ENCODE measurements at places on chromosomes 12 and 14.

- DNase-seq: no peak
These were observed 5.1 kb downstream of the ARHGDIB start for GRCh38 chr12:14956024-14956891.

DNA sequence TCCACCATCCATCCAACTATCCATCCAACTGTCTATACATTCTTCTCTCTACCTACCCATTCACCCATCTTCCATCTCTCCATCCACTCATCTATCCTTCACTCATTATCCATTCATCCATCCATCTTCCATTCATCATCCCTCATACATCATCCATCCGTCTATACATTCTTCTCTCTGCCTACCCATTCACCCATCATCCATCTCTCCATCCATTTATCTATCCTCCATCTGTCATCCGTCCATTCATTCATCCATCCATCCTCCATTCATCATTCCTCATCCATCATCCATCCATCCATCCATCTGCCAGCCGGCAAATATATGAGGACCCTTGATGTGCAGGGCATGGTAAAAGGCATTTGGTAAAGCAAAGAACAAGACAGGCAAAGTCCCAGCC lies 25.2 kb downstream of the AACS start:
- no peak for DNase-seq

- no peak for DNase-seq
These were observed 69.2 kb upstream of the PSMA6 start for GRCh38 chr14:35222872-35223466.

GRCh38 chr12:49400304-49400703 lies 33.0 kb downstream of the SPATS2 start:
- no peak for DNase-seq

DNA sequence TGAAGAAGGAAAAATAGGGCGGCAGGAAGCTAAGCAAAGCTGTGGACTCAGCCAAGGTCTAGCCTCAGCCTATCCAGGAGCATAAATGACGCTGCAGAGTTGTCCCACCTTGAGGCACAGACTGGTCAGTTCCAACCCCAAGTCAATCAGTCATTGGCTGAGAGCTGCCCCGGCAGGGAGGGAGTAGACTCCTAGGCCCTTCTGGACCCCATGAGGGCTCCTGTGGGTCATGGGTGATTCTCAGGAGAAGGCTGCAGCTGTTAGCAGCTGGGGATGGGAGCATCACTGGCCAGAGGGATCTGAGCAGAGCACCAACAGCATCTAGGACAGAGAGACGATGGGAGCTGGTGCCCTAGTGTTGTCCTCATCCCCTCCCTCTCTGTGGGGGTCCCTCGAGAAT lies 51.8 kb upstream of the ESRRB start:
- DNase-seq: no peak

DNA sequence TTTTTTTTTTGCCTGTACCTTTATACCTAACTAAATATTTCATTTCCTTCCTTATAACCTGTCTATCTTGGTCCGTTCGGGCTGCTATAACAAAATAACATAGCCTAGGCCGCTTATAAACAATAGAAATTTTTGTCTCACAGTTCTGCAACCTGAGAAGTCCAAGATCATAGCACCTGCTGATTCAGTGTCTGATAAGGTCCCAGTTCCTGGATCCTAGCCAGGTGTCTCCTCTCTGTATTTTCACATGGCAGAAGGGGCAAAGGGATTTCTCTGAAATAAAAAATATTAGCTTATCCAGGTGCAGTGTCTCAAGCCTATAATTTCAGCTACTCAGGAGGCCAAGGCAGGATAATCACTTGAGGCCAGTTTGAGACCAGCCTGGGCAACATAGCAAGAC lies 1046.6 kb upstream of the USP15 start:
- DNase-seq: no peak

GRCh38 chr14:75191100-75191499 lies 14.7 kb upstream of the TMED10 start:
- no peak for DNase-seq

DNA sequence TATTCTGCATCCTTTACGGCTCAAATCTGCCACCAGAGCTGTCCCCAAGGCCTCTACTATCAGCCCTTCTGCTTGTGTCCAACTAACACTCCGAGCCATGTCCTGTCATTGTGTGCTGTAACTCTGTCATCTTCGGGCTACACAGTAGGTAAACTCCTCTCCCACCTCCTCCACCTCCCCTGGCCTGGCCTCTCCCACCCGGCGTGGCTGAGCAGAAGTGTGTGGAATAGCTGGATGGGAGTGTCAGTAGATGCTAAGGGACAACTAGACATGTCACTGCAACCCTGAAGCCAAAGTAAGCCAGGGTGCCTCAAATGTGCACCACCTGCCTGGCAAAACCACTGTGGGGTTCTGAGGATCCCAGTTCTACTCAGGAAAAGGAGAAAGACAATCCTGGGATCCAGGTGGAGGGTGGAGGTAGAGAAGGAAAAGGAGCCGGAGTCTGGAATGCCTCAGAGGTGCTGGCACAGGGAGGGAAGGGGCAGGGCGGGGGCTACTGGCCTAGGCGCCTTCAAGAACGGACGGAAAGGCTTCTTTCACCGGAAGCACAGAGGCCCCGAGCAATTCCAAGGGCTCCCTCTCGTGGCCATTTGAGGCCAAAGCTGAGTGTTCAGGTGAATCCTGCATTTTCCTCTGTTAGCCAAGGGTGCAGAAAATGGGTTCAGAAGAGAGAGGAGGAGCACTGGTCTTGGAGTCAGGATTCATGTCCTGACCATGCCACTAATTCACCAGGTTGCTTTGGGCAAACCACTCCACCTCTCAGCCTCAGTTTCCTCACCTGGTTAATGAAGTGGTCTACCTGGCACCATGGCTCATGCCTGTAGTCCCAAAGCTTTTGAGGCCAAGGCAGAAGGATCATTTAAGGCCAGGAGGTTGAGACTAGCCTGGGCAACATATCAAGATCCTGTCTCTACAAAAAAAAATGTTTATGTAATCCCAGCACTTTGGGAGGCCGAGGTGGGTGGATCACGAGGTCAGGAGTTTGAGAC lies 20.5 kb upstream of the FAM181A start:
- peak; percentile 59 for DNase-seq

- DNase-seq: peak; percentile 66
These were observed 10.2 kb downstream of the CD69 start for GRCh38 chr12:9750276-9751203.

DNA sequence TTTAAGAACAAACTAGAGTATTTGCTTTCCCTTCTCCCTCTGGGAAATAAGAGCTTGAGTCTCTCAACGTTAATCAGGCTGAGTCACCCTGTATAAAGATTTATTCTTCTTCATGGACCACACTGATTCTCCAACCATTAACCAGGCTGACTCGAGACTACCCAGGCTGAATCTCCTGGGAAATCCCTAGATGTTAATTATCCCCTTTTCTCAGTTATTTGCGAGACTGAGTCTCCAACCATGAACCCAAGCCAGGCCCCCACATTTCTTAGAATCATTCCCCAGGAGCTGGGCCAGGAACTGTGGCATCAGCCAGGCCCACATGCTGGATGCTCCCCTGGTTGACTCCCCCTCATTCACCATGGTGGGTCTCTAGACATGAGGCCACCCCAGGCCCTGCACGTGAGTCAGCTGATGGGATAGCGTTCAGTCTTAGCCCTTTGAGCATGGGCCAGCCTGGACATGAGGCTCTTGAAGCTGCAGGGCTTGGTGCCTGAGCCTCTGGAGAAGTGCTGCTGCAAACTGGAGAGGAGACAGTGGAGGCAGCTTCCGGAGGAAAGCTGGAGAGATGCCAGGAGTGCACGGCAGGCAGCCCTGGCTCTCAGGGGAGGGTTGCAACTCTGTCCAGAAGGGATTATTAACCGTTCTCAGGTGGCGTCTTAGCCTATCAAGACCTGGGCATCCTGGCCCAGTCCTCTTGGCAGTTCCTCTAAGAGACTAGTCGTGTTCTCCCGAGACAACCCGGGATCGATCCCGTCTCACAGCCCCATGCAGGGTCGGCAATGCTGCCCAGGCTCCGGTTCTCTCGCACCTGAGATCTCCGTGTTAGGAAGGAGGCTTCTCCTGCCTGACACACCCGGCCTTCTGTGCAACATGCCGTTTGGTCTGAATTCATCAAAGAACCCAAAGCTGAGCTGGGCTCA lies 296.6 kb downstream of the ADGRD1 start:
- DNase-seq: no peak

GRCh38 chr12:107306141-107306659 lies 212.9 kb upstream of the CRY1 start:
- DNase-seq: no peak

- DNase-seq: no peak
These were observed 681.0 kb downstream of the RPL10L start for GRCh38 chr14:45970621-45971020.

DNA sequence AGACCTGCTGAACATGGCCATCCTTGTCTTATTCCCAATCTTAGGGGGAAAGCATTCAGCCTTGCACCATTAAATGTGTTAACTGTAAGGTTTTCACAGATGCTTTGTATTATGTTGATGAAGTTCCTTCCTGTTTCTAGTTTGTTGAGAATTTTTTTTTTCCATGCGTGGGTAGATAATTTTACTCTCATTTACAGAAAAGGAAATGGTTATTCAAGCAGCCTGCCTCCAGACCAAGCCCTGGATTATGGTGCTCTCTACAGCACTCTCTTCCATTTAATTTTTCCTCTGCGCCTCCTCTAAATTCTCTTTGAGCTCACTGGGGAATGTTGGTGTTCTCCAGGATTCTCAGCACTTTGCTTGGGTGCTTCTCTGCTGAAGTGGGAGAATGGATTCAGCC lies 179.3 kb upstream of the PZP start:
- DNase-seq: no peak

DNA sequence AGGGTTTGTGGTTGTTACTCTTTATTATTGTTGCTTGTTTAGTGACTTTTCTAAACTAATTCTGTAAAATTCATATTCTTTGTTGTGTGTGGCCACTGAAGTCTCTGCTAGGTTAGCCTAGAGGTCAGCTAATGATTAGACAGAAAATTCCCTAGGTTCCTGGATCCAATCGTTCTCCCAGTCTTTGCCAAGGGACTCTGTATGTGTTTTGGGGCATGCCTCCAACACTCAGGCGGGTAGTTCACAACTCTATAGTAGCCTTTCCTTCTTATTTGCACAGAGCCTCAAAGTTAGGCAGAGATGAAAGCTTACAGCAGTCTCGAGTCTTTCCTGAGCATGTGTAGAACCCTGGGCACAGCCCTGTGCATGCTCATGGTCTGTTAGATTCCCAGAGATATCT lies 32.7 kb upstream of the RIN3 start:
- no peak for DNase-seq

GRCh38 chr14:23145794-23146350 lies 26.8 kb upstream of the CEBPE start:
- DNase-seq: no peak

DNA sequence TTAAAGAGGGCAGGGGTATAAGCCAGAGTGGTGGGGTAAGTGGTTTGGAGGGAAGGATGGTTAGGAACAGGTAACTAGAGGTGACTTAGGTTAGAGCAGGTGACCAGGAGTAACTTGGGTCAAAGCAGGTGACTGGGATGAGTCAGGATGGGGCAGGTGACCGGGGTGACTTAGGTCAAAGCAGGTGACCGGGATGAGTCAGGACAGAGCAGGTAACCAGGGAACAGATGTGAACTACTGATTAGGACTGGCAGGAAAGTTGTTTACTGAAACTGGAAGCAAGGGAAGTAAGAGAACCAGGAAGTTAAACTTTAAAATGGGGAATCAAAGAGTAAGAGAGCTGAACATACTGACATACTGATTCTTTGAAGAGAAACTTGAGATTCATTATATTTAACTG lies 57.4 kb downstream of the FSCB start:
- DNase-seq: no peak

Measured in EL (cell line).